ENCODE measurements at places on chromosomes 3 and 15. TPM values are rescaled to one million over a fixed set of nuclear protein-coding genes. Genes with fewer than 3 reads are reported as not detected.

Gene GOLGA6L7
- total RNA-seq, result not detected

Gene KCNAB1
- total RNA-seq, result under 0.01 TPM

Gene PLCH1
- not detected for total RNA-seq

Gene TMC3
- not detected for total RNA-seq

Gene CD276
- total RNA-seq, result 37.5 TPM

Gene LYZL4
- not detected for total RNA-seq

Gene MYO5A
- 65.3 TPM for total RNA-seq
